CD4-positive, alpha-beta T cell (primary cell): ENCODE measurements at places on chromosomes 3 and 15. TPM values are rescaled to one million over a fixed set of nuclear protein-coding genes. Genes with fewer than 3 reads are reported as not detected.

DNA sequence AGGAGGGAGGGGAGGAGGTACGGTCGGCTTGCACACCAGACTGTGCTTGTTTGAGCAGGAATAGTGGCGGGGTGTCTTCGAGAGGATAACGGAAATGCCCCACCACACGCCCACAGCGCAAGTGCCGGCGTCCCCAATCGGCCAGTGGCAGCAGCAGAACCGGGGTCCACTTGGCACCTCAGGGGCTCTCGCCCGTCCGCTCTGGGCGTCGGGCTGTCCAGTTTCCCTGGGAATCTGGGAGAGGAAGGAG, 53.7 kb downstream of the CCDC54 start:
- peak; percentile 7 for DNase-seq

DNA sequence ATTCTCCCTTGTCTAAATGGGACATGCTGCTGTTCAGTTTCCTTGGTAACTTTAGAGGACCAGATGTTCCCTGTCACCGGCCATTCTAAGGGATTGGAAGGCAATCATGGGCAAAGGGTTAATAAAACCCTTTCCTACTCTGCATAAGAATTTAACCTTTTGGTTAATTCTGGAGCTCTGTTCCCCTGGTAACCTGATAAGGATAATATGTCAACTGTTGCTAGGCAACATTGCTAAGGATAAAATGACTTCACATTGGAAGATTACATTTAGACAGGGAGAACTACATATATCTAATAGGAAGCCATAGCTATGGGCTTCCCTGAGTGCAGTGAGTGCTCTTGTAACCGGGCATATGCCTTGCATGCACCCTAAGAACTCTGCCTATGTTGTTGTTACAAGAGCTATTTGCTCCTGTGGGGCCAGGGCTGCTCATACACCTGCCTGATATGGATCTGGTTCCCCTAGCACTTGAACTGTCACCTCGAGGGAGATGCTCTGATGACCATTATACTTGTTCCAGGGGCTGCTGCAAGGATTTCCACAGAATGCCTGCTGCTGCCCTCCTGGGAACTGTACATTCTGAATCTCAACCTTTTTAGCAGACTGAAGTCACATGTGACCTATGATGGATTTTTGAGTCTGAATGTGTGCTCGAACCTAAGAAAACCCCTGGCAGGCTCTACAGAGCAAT, 326.3 kb upstream of the PDZRN3 start:
- DNase-seq = no peak

- DNase-seq = no peak
Measured at GRCh38 chr15:91456251-91456718, 356.2 kb downstream of the SV2B start.

DNA sequence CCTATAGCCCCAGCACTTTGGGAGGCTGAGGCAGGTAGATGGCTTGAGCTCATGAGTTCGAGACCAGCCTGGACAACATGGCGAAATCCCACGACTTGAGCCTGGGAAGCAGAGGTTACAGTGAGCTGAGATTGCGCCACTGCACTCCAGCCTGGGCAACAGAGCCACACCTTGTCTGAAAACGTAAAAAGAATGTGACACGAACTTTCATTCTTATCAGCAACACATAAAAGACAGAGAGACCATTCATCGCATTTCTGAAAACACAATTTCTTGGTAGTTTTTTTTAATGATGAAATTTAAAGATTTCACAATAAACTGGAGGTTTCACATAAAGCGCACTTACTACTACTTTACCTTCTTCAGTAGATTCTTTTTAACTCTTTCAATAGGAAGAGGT, 18.4 kb downstream of the HLTF start:
- DNase-seq = no peak

GRCh38 chr3:156492801-156493261, 62.1 kb downstream of the SSR3 start:
- no peak for DNase-seq

DNA sequence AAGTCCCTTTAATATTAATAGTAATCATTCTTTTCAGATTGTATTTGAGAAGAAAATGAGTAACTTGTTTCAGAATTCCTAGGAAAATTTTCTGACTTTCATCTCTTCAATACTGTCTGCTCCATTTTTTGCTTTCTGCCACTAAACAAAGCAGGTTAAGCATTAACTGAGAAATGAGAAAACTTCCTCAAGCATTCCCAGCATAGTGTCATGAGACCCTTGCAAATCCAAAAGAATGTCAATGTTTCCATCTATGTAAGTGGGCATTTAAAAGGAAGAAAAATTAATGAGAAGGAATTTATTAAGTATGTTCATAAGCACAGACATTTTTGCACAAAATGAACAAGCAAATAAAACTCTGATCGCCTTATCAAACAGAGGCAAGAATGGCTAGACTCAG, 148.0 kb upstream of the STRIT1 start:
- DNase-seq = no peak

DNA sequence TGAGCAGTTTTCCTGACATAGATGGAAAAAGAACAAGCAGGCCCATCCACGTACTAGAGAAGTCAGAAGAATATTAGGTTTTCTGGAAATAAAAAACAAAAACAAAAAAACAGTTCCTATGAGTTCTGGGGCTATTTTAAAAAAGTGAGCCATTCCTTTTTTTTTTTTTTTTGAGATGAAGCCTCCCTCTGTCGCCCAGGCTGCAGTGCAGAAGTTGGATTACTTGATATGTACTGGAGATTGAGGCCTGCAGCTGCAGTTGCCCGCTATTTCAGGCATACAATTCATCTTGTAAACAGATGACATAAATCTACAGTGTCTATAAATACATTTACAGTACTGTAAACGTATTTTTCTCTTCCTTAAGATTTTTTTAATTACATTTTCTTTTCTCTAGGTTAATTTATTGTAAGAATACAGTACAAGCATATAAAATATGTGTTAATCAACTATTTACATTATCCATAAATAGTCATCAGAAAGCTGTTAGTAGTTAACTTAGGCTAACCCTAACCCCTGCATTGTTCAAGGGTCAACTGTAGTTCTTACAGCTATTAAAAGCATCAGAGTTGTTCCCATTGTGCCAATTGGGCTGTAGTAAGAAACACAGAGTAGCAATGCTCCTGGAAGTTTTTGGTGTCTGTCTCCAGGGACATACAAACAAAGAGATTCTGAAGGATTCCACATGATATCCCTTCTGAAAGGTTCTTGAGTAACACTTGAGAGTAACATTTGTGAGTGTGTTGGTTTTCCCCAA, 11.2 kb upstream of the ACTL6A start:
- no peak for DNase-seq

TM4SF18 gene
- total RNA-seq = not detected
